CD4-positive, alpha-beta T cell treated with Interleukin-4 for 4 hours (primary cell): ENCODE measurements at places on chromosomes 7 and 10.

- DNase-seq: no peak
Measured at GRCh38 chr7:503575-504111, 16.0 kb downstream of the PDGFA start.

DNA sequence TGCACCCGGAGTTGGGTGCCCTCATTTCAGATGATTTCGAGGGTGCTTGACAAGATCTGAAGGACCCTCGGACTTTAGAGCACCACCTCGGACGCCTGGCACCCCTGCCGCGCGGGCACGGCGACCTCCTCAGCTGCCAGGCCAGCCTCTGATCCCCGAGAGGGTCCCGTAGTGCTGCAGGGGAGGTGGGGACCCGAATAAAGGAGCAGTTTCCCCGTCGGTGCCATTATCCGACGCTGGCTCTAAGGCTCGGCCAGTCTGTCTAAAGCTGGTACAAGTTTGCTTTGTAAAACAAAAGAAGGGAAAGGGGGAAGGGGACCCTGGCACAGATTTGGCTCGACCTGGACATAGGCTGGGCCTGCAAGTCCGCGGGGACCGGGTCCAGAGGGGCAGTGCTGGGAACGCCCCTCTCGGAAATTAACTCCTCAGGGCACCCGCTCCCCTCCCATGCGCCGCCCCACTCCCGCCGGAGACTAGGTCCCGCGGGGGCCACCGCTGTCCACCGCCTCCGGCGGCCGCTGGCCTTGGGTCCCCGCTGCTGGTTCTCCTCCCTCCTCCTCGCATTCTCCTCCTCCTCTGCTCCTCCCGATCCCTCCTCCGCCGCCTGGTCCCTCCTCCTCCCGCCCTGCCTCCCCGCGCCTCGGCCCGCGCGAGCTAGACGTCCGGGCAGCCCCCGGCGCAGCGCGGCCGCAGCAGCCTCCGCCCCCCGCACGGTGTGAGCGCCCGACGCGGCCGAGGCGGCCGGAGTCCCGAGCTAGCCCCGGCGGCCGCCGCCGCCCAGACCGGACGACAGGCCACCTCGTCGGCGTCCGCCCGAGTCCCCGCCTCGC lies at the start of gene EGFR:
Gene EGFR, plus strand, starts transcription at position 657 of the 830 bp plus-strand sequence. CDS start 261 bp downstream, outside the sequence.
- no peak for DNase-seq

- no peak for DNase-seq
Measured at GRCh38 chr7:159096736-159097581, 47.7 kb downstream of the VIPR2 start.

- DNase-seq: no peak
Measured at GRCh38 chr7:68246189-68246633, 1249.6 kb downstream of the TYW1 start.

DNA sequence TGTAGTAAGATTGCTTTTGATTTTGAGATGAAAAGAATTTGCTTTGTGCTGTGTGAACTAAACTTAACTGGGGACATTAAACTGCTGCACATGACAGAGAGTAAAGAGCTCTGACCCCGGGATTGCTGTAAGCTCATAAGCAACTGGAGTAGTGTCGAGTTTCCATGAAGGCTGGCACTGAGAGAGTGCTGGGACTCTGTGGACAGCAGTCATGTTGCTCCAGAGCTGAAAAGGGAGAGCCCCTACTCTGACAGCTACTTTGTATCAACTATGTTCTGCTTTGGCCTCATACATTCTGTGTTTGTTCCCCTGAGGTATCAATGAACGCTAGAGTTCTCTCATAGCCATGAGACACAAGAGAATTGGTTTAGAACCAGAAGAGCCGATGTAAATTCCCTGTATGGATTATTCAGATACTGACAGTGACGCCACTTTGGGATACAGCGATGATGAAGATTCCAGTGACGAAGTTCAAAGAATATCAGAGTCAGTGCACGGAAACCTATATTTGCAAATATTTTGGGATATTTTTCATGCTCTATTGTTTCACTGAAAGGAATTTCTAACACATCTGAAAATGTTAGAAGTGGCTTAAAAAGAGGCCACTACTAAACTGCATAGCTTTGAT lies 185.9 kb upstream of the DKK1 start:
- DNase-seq: no peak

GRCh38 chr7:5661942-5662341 lies 119.5 kb downstream of the RNF216 start:
- peak; percentile 10 for DNase-seq

- no peak for DNase-seq
Measured at GRCh38 chr10:23917251-23917840, 291.6 kb upstream of the KIAA1217 start.

DNA sequence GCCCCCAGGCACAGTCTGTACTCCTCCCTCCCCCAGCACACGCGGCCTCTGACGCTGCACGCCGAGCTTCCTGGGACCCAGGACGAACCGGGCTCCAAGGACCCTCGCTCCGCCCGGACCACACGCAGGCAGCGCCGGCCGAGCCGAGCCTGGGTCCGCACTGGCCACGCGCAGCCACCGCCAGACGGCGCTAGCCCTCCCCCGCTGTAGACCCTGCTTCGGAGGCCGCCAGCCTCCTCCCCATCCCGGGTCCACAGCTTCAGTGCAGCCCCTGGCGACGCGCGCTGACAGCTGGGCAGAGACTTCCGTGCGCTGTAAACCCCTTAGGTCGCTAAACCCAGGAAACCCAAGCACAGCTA lies 936 bp upstream of the TCERG1L start:
- no peak for DNase-seq

GRCh38 chr10:96374985-96375830 lies 16.4 kb upstream of the OPALIN start:
- peak; percentile 67 for DNase-seq

- DNase-seq: no peak
Measured at GRCh38 chr7:152674860-152675758, 832 bp downstream of the XRCC2 start.
